ENCODE measurements at places on chromosomes 5 and 9. TPM values are rescaled to one million over a fixed set of nuclear protein-coding genes. Genes with fewer than 3 reads are reported as not detected.

Gene PCDHA1
- total RNA-seq: under 0.01 TPM

Gene TRIP13
- total RNA-seq: 1.0 TPM

Gene TEX10
- 34.9 TPM for total RNA-seq

Gene ASB6
- total RNA-seq: 19.8 TPM

Gene AP3B1
- 55.4 TPM for total RNA-seq

Gene GPR151
- total RNA-seq: not detected

Gene CBY3
- not detected for total RNA-seq

Gene MED10
- total RNA-seq: 19.8 TPM

Gene SLC6A18
- not detected for total RNA-seq

Gene LEAP2
- under 0.01 TPM for total RNA-seq

Gene LRRC70
- total RNA-seq: 1.9 TPM

Gene C9orf57
- not detected for total RNA-seq

Gene PGM5
- not detected for total RNA-seq

Gene TMEM252
- not detected for total RNA-seq

Gene PCDHA9
- total RNA-seq: 0.43 TPM

Gene NDST1
- 19.5 TPM for total RNA-seq

Gene C9orf153
- total RNA-seq: 0.64 TPM

Gene CCDC180
- under 0.01 TPM for total RNA-seq

Gene CDH18
- total RNA-seq: under 0.01 TPM
